ENCODE measurements at places on chromosomes 1 and 21. TPM values are rescaled to one million over a fixed set of nuclear protein-coding genes. Genes with fewer than 3 reads are reported as not detected.

Gene KLHL21
- total RNA-seq: 79.0 TPM

Gene SLC35F3
- total RNA-seq: not detected

Gene OR10J1
- total RNA-seq: not detected

Gene KCNQ4
- total RNA-seq: not detected

Gene WNT2B
- 2.0 TPM for total RNA-seq

Gene ANKRD34A
- total RNA-seq: 2.0 TPM

Gene GRIK1
- not detected for total RNA-seq

Gene REN
- 0.37 TPM for total RNA-seq

Gene HCN3
- total RNA-seq: 0.78 TPM

Gene CCT3
- 481 TPM for total RNA-seq

Gene GBP5
- not detected for total RNA-seq

Gene MAN1C1
- total RNA-seq: 15.4 TPM

All from subcutaneous preadipocyte (primary cell).